CMK (cell line): ENCODE measurements at places on chromosomes 13 and 19.

DNA sequence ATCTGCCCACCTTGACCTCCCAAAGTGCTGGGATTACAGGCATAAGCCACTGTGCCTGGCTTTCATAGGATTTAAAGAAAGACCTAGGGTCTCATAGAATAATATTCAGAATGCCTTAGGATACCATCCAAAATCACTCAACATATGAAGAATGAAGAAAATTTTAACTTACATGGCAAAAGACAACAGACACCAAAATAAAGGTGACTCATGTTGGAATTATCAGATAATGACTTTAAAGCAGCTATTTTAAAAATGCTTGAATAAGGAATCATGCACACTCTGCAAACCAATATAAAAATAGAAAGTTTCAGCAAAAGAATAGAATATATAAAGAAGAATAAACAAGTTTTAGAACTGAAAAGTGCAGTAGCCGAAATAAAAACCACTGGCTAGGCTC is 29.3 kb downstream of the ZNF566 start:
- DNase-seq = no peak

DNA sequence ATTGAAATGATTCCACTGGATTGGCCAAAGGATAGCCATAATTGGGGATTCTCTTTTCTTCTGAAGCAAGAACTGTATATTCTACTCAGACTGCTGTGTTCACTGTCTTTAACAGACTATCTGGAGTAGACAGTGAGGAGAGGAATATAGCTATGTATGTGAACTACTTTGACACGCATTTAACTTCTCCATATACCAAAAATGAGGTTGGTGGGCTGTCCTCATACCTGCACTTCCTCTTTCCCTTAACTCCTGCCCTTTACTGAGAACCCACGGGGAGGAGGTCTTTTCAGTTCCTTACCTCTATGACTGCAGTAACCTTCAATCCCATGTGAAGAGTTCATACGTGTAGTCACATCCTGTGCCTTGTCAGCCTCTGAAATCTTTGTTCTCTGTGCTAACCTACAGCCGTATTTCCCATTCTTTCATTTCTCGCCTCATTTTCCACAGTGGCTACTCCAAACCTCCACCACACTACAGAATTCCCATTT is 305.8 kb downstream of the MTUS2 start:
- DNase-seq = no peak

DNA sequence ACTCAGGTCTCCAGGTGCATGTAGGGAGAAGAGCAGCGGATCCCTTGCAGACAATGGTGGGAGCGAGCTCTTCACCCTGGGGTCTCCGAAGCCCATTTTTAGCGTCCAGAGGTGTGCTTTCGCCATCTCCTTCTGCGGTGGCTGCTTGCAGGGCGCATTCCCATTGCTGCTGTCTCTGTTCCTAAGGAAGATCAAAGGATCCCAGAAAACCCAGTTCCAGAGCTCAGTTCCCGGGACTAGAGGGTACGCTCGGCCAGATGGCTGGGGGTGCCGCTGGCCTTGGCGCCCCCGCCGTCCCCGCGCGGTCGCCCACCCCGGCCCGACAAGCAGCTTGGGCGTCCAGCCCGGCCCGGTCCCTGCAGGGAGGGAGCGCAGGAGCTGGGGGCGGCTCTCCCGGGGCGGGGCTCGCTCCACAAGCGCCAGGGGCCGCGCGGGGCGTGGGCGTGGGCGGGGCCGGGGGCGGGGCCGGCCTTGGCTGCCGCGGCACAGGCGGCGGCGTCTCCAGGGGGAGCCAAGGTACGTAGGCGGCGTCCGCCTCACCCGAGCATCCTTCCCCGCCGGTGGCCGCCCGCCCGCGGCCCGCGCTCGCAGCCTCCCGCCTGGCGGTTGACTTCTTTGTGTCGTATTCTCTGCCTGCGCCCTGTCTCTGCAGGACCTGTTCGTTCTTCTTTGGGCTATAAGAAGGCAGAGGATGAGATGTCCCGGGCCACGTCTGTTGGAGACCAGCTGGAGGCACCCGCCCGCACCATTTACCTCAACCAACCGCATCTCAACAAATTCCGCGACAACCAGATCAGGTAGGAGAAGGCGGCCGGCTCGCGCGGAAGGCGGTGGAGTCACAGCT is 96.8 kb downstream of the ATP8A2 start:
- no peak for DNase-seq

- DNase-seq = no peak
Observed at GRCh38 chr13:80841414-80841813, 500.5 kb upstream of the SPRY2 start.

- DNase-seq = no peak
Observed at GRCh38 chr13:95122063-95122462, 179.2 kb downstream of the ABCC4 start.

DNA sequence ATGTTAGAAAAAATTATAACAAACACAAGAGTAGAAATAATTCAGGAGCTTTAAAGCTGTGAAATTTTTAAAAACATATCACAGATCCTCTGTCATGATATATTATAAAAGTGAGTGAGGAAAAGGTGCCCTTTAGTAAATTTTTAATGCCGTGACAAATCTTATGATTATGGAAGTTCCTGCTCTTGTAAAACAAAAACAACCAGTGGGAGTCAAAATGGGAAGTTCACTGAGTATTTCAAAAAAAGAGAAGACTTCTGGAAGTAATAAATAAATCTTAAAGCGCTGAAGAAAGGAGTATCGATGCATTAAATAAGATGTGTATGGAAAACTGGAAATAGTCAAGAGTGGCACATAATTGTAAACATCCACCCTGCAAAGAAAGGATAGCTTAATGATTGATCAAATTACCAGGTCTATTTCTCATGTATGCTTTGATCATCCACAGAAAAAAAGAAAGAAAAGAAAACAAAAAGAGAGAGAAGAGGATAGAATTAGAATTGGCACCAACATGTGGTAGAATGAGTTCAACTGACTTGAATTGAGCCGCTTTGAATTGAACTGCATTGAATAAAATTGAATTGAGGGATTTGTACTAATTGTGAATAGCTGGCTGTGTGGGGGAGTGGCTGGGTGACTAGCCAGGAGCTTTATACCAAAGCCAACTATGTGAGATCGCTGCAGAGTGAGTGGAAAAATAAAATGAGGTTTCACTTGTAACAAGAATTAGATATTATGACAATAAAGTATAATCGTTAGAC is 647.6 kb upstream of the SPRY2 start:
- DNase-seq = no peak

- no peak for DNase-seq
Observed at GRCh38 chr13:97258801-97259200, 36.7 kb downstream of the MBNL2 start.

- no peak for DNase-seq
Observed at GRCh38 chr13:114219392-114219791, 15.3 kb upstream of the CDC16 start.

GRCh38 chr13:44573790-44574465 is 2.2 kb downstream of the TSC22D1 start:
- no peak for DNase-seq

GRCh38 chr13:47119575-47120235 is 222.9 kb upstream of the HTR2A start:
- no peak for DNase-seq
